HL-60 (cell line): ENCODE measurements at places on chromosomes 11 and 22.

DNA sequence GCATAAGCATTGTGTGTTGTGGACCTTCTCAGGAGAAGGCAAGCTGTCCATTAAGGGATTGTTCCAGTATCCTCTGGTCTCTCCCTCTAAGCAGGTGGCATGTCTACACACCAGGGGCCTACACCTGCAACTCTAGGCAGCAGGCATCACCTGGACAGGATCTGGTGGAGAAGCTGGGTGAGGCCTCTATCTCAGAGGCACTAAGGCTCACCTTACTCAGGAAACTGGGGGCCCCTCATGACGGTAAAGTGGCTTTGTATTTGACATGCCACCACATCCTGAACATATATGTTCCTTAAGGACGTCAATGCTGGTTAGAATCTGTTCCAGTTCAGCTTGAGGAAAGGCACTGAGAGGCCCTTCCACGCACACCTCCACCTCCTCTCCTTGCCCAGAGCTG is 891.3 kb downstream of the OPCML start:
- no peak for DNase-seq

DNA sequence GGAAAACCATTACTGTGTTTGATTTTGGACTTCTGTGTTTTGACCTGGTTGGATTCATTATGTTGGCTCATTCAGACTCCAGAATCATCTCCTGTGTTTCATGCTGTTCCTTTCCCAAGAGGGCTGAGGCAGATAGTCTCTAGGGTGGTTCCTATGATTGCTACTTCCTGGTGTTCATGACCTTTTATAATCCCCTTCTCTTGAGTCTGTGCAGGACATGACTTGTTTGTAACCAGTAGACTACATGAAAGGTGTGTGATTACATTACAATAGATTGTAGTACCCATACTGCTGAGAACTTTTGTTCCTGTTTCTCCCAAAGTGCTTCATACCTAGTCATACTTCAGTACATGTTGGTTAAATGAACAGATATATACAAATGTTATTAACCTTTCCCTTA is 700.6 kb downstream of the METTL15 start:
- DNase-seq, result no peak

DNA sequence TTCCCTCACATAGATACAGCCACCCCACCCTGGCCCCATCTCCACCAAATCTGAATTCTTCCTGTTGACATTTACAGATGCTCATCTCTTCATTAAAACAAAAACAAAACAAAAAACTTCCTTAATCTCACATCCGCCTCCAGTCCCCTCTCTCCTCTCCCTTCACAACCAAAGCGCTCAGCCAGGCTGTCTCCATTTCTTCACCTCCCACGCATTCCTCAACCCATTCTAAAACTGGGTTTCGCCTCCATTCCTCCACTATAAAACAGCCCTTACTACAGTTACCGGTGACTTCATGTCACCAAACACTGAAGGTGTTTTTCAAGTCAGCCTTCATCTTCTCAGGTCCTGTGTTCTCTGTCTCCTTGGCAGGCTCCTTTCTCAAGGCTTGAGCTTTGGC is 9.6 kb downstream of the BACE1-AS start:
- DNase-seq, result no peak

- DNase-seq, result no peak
These were observed 33.2 kb upstream of the CECR2 start for GRCh38 chr22:17336061-17336460.

DNA sequence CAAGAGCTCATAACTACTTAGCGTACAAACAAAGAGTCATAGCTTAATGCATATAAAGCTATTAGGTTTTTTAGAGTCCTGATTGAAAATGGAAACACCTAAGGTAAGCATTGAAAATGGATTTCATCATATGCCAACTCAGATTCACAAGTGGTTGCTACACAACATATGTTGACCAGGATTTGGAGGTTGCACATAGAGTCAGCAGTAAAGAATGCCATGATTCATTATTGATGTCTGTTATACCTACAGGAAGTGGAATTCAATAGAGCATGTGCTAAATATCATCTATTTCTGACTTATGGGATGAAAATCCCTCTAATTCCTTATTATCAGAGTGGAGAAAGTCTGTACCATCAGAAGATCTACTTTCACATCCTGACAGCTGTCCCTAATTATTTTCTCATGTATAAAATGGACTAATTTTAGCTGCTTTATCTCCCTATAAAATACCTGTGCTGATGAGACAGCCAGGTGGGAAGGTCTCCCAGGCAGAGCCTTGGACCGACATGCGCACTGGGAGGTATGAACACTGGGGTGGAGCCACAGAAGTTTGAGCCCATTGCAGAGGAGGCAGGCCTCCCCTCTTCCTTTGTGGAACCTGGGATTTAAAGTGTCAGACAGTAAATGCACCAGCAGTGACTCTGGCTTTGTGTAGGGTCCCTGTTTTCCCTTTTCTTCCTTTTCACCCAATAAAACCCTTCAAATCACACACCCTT is 204.2 kb downstream of the AASDHPPT start:
- DNase-seq, result no peak

DNA sequence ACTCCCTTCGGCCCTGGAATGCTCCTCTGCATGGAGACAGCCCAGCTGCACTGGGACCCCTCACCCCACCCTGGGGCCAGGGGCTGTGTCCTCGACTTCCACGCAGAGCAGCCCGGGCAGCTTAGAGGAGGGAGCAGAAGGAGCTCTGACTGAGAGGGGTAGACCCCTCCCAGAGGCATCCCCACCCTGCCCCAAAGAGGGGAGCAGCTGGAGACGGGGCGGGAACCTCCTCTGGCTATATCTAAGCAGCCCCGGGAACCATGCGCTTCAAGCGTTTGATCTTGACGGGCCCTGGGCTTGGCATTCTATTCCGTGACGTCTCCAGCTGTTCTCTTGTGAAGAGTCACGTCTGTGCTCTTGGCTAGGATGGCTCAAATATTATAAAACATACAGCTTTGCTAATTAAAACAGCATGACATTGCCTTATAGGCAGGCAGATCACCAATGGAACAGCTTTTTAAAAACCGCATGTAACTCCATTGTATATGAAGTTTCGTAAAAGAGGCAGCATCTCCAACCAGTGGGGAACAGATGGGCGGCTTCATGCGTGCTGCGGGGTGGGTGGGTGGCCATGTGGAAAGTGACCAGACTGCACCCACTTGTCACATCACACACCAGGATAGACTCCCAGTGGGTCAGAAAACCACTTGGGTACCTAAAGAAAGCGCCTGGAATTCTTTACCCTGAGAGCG is 7.7 kb downstream of the KCNQ1 start:
- DNase-seq, result no peak

GRCh38 chr11:84833488-84834088 is 793.6 kb downstream of the DLG2 start:
- no peak for DNase-seq

GRCh38 chr22:32075997-32076760 is 33.1 kb downstream of the SLC5A1 start:
- DNase-seq, result no peak

- DNase-seq, result no peak
These were observed 91.9 kb downstream of the CDKN1C start for GRCh38 chr11:2793701-2794045.

DNA sequence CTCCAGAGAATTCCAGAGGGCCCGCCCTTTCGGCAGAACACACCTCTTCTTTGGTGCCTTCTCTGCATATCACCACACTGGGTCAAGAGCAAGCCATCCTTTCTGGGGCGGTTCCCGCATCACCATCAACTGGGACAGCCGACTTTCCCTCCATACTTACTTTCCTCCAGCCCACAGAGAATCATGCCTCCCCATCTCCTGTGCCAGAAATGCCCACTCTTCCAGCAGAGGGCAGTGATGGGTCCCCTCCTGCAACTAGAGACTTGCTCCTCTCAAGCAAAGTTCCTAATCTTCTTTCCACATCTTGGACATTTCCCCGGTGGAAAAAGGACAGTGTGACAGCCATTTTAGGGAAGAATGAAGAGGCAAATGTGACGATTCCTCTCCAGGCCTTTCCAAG is 157.7 kb downstream of the C11orf91 start:
- DNase-seq, result no peak

DNA sequence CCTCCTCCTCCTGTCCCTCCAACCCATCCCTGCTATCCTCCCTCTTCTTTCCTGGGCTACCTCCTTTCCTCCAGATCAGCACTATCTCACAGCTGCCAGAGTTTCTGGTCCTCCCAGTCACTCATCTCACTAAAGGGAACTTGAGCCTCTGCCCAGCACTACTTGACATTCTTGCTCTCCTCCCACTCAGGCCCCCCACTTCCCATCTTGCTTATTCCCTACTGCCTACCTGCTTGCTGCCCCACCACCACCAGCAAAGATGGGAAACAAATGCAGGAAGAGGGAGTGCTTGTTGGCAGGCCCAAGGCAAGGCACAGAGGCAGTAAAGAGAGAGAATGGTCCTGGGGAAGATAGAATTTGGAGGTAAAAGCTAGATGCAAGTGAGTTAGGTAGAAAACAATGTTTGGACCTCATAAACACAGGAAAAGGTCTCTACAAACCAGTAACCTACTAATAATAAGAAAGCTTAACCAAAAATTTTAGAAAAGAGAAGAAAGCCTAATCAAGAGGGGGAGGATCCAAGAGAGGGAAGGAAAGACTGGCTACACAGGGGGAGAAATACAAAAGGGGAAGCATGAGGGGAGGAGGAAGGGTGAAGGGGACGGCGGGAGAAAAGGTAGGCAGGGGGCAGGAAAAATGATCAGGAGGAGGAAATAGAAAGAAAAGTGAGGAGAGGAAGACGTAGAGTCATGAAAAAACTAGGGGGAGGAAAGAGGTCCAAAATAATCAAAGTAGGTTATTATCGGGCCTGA is 63.6 kb downstream of the PAK1 start:
- no peak for DNase-seq

DNA sequence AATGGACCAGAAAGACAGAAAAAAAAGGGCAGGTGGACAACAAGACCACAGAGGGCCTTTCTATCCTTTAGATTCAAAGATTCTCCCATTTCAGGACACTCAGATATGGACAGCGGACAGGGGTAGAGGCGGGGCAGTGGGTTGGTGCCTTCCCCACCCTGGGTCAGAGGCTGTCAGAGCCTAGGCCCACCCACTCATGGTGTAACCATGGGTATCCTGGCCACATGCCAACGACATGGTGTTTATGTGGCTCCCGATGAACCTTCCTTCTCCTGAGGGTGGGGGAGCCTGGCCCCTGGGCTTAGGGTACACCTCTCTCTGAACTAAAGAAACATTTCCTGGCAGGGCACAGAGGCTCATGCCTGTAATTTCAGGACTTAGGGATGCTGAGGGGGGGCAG is 14.3 kb upstream of the P2RY2 start:
- DNase-seq, result peak; percentile 78

DNA sequence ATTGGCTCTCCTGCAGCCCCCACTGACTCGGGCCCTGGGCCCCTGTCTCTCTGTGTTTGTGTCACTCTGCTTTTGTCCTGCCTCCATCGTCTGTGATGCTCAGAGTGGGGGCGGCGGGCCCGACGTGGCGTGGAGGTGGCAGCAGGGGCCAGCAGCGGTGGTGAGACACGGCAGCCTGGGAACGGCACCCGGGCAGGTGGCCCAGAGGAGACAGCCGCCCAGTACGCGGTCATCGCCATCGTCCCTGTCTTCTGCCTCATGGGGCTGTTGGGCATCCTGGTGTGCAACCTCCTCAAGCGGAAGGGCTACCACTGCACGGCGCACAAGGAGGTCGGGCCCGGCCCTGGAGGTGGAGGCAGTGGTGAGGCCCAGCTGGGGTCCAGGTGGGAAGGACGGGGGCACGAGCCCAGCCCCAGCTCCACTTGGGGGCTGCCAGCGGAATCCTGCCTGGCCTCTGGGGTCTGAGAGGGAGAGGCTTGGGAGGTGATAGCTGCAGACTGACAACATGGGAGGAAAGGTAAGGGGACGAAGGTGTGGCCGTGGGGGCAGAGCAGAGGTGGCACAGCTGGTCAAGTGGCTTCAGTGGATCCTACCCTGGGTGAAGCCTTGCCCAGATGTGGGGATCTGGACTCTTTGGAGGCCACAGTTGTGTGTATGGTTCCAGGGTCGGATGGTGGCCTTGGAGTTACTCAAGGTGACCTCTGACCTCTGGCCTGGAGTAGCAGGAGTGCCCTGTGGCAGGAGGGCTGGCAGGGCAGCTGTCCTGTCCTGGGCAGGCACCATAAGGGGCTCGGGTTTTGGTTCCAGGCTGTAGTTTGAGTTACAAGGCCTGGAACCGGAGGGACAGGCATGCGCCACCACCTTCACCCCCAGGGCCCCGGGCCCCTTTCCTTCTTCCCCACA is 16.2 kb downstream of the RELT start:
- DNase-seq, result no peak
